Hematopoietic multipotent progenitor cell (in vitro differentiated cells): ENCODE measurements at places on chromosomes 13 and 19.
A peak's percentile ranks its signal among the peaks of the same experiment; 100 is the strongest.

DNA sequence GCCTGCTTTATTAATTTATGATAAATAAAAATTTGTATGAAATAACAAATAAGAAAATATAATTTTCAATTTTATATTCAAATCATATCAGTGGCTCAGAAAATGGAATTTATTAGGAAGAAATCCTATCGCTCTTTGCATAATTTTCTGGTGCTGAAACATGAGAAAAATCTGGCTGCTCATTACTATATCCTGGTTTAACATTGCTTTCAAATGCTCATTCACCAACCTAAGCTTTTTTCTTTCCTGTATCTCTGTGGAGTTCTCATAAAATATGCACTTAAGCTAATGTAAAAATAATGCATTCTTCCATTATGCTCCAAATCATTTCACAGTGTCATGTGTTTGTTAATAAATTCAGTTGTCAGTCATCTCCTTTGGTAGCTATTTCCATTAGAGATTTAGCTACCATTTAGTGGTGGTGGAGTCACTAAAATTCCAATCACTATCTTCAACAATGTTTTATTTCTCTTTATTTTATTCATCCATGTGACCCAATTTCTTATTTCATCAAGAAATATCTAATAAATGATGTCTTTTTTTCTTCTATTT lies 498.0 kb downstream of the DCT start:
- DNase-seq, result no peak

DNA sequence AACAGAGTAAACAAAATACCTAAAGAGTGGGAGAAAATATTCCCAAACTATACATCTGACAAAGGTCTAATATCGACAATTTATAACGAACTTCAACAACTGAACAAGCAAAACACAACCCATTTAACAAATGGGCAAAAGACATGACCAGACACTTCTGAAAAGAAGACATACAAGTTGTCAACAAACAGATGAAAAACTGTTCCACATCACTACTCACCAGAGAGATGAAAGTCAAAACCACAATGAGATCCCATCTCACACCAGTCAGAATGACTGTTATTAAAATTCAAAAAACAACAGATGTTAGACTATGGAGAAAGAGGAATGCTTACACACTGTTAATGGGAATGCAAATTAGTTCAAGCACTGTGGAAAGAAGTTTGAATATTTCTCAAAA lies 233.8 kb upstream of the EDNRB start:
- no peak for DNase-seq

- DNase-seq, result no peak
These were observed 17.3 kb downstream of the HMGB1 start for GRCh38 chr13:30448441-30448840.

DNA sequence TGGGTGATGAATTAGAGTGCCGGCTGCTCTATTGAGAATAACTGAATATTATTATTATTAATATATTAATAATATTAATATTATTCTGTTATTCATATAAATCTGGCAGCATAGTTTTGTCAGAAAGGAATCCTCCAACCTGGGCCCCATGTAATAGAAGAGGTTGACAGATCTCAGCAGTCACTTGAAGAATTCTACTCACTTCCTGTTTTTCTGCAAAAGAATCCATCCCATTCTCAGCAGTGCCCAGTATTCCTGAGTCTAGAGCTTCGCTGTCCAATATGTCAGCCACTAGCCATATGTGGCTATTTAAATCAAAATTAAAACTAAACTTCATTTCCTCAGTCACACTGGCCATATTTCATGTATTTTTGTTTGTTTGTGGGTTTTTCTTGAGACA lies 72.4 kb upstream of the USPL1 start:
- DNase-seq, result no peak

- no peak for DNase-seq
These were observed 46.5 kb downstream of the UTP14C start for GRCh38 chr13:52070929-52071523.

- no peak for DNase-seq
These were observed 665.6 kb downstream of the FGF9 start for GRCh38 chr13:22336460-22336859.

GRCh38 chr13:25733696-25734435 lies 317.9 kb downstream of the SHISA2 start:
- no peak for DNase-seq

- peak; percentile 52 for DNase-seq
These were observed 9.8 kb upstream of the LGALS16 start for GRCh38 chr19:39645800-39646411.

DNA sequence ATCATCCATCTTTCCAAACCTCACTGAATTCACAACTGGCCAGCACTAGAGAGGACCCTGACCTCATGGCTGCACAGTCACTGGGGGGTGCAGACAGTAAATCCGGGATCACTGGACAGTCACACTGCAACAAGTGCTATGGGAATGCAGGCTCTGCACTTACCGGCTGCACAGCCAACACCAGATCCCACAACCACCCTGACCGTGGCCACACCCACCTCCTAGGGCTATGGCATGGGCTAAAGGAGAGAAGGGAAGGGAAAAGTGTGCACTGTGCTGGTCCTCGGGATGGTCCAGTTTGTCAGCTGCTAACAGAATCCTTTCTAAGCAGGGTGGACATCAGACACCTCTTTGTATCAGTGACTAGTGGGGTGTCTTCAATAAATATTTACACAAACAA lies 118.2 kb downstream of the MIPEP start:
- DNase-seq, result no peak

- DNase-seq, result peak; percentile 94
These were observed 9.8 kb downstream of the ZGLP1 start for GRCh38 chr19:10299545-10300458.

- no peak for DNase-seq
These were observed 11.8 kb downstream of the YIPF2 start for GRCh38 chr19:10916602-10917001.

DNA sequence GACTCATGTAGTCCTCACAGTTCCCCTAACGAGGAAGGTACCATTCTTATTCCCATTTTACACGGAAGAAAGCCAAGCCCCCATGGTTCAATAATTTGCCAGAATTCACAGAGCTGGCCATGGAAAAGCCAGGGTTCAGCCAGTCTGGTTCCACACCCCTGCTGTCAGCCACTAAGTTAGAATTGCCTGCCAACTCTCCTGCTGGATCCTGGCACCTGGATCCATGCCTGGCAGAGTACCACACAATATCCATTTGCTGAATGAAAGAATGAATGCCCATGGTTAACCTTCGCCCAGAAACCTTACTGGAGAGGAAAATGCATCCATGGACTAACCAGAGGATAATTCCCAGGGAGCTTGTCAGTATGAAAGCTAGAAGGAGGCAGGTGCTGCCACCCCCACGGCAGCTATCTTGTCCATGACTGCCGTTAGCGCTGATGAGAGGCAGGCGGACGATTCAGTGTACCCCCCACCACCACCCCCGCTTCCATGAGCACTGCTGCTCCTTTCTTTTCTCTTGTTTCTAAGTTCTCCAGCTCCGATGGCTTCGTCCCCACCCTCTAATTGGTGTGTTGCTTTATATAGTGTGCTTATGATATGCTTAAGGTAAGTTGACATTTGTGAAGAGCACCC lies 114.5 kb downstream of the SLC7A1 start:
- no peak for DNase-seq

DNA sequence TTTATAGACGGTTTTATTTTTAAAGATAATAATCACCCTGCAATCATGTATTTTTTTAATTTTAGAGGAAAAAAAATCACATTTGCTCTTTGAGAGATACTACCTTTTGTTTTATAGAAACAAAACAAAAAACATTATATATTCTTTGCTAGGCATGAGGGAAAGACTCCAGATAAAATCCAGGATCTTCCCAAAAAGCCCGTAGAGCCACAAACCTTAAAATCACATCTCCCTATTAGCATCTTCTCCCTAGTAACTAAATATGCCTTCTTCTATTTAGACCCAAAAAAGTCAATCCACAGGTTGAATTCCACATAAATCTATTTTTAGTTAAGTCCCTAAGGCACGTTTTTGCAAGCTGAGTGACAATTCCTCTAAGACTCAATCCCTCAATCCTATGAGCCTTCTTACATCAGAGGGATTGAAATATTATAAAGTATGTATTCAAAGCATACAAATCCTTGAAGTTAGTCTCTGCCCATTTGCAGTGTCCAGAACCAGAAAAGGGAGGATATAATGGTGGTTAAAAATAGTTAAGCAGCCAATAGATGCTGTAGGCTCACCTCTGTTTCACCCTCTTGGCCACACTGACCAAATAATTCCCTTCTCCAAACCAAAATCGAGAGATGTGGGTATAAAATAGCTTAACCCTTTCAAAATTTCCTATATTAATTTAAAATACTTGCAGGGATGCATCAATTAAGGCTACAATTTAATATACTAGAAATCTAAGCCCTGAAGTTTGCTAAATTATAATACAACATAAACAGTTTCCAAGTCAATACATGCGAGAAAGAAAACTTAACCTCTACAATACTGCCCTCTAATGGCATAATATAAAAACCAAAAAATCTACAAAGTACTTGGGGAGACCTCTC lies 64.0 kb downstream of the SERP2 start:
- peak; percentile 56 for DNase-seq

DNA sequence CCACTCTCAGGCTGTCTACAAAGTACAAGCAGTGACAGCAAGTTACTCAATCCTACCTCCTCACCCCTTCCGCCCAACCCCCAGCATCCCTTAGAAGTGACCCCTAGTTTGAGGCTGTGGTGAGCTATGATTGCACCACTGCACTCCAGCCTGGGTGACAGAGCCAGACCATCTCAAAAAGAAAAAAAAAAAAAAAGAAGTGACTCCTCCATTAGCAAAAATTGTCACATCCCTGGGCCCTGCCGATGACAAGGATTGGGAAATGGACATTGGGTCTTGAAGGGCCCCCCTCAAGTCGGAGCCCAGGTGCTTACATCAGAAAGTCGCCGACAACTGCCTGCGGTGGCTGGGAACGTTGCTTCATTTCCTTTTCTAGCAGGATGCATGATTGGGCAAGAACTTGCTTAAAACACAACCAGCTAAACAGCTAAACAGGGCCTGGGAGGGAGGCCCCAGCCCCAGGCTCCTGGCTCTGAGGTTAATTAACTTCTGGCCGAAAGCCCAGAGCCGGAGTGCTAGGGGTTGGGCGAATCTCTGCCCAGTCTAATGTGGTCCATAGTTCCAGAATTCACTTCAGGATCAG lies 15.3 kb downstream of the RAB3D start:
- DNase-seq, result peak; percentile 95

GRCh38 chr19:18763674-18764590 lies 27.2 kb downstream of the COMP start:
- no peak for DNase-seq

DNA sequence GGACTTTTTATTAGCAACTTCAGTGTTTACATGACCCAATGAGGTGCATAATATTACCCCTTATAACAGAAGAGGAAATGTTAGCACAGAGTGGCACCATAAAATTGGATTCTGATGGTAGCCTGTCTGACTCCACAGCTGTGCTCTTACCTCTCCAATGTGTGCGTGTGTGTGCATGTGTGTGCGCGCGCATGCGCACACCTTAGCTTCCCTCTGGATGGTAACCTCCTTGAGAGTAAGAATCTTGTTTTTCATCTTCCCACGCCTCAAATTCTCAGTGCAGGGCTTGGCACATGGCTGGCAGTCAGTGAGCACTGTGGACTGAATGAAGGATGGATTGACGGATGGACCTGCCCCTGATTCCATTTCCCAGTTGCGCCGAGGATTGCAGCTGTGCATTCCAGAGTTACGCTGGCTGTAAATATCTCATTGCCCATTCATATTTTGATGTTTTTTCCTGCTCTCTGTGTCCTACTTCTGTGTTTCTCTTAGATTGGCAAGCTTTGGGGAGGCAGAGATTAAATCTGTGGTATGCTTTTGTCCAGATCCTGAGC lies 99.2 kb upstream of the WASF3 start:
- no peak for DNase-seq

DNA sequence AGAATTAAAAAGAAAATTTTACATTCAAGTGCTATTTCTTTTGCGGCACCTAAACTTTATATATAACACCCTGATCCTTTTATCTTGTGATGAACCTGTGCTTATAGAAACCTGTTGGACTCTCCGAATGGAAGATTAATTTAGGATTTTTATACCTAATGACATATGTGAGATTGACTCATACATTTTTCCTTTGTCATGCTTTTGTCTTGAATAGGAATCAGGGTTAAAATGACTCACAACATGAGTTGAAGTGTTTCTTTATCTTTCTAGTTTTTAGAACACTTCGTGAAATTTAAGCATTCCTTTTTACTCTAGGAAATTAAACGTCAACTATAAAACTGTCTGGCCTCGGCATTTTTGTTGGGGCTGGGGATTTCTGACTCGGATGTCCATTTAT lies 378.9 kb downstream of the PCDH20 start:
- DNase-seq, result no peak

GRCh38 chr19:18558202-18558555 lies 509 bp downstream of the KXD1 start:
- no peak for DNase-seq

DNA sequence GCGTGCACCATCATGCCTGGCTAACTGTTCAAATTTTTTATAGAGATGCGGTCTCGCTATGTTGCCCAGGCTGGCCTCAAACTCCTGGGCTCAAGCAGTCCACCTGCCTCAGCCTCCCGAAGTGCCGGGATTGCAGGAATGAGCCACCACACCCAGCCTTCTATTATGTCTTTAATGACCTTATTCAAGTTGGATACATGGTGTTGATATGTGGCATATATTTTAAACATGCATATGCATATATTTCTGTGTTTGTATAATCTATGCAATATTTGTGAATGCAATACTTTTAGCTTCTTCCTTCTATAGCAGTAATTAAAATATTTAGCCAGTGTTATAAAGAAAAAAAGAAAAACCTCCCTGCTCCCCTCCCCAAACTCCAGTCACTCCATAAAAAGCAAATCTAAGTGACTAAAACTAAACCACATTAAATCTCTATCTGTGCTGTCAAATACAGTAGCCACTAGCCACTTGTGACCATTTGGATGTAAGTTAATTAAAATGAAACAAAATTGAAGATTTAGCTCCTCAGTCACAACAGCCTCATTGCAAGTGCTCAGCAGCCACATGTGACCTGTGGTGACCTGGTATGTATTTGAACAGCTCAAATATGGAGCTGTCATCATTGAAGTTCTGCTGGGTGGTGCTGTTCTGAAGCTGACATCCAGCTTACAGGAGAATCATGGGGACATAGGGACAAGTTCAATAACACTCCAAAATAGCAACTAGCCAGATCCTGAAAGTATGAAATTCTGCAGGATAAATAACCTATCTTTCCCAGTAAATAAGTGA lies 27.4 kb downstream of the FCGBP start:
- no peak for DNase-seq

DNA sequence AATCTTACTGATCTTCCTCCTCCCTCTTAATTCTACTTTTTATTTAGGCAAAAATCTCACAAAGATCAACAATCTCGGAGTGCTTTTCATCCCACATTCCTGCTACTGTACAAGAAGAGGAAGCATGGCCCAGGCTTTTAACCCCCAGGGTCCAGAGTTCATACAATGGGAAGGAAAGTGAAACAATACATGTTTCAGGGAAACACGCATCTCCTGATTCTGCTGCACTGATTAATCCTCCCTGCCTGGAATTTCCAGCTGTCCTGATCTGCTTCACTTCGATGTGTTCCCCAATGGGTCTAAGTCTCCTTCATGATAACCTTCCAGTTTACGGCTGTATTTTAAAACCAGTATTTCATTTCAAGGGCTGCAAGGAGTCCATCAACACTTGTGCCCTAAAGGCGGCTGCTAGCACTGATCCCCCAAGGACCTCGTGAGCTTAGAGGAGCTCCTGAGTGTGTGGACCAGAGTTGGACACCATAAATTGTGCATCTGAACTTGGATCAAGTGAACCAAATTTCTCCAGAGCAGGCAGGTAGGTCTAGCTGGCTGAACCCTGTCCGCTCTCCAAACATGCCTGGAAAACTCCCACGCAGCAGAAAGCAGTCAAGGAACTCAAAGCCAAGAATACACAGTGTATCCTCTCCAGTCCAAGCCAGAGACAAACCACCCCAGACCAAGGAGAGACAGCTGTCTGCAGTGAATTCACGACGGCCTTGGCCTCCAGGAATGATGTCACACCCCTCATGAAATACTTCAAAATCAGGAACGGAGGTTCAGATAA lies 44.3 kb downstream of the COL4A1 start:
- DNase-seq, result no peak
